ENCODE measurements at places on chromosomes 6 and 20. TPM values are rescaled to one million over a fixed set of nuclear protein-coding genes. Genes with fewer than 3 reads are reported as not detected.

- H3K36me3 ChIP-seq, result no peaks in the 10 kb centered on the region
- H3K4me3 ChIP-seq, result no peak overlapping the region
- H3K4me1 ChIP-seq, result no peaks in the 10 kb centered on the region
- no peak for DNase-seq
- H3K27ac ChIP-seq, result no peak overlapping the region
- no peaks in the 10 kb centered on the region for H3K27me3 ChIP-seq
Measured at GRCh38 chr6:12222405-12223366, 67.5 kb upstream of the EDN1 start.

DNA sequence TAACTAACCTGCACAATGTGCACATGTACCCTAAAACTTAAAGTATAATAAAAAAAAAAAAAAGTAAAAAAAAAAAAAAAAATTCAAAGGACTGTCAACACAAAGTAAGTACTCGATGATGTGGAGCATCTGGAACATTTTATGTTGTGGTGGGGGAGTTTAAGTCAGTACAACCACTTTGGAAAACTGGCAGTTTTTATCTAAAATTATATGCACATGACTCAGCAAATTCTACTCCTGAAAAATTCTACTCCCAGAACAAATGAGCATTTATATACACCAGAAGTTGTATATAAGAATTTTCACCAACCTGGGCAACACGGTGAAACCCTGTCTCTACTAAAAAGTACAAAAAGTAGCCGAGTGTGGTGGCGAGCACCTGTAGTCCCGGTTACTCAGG lies 36.9 kb upstream of the CCDC28A start:
- H3K36me3 ChIP-seq, result no peaks in the 10 kb centered on the region
- no peak overlapping the region for H3K27ac ChIP-seq
- no peak for DNase-seq
- H3K4me3 ChIP-seq, result no peak overlapping the region
- no peaks in the 10 kb centered on the region for H3K27me3 ChIP-seq

- no peaks in the 10 kb centered on the region for H3K4me1 ChIP-seq
- H3K27ac ChIP-seq, result no peak overlapping the region
- H3K36me3 ChIP-seq, result no peaks in the 10 kb centered on the region
- no peaks in the 10 kb centered on the region for H3K27me3 ChIP-seq
Measured at GRCh38 chr6:50922579-50923525, 104.2 kb downstream of the TFAP2B start.

DNA sequence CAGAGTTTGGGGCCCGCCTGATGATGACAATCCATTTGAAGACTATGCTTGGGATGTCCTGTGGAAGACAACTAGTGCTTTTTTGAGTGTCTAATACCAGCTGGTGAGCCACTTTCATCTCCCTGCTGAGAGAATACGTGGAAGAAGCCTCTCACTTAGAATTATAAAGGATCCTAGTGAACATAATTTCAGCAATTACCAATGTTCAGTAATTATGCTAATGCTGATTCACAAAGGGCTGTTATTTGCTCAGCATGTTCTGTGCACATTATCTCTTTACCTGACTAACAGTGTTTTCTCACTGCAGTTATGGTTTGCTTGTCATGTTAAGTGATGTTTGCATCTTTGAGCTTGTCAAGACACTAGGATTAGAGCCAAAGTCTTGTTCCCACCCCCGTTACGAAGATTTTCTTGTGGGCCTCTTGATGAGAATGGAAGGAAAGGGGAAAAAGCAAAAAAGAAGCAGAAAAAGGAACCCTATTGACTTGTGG lies 282.1 kb upstream of the CHD6 start:
- no peaks in the 10 kb centered on the region for H3K36me3 ChIP-seq
- no peaks in the 10 kb centered on the region for H3K27me3 ChIP-seq
- no peak for DNase-seq
- no peak overlapping the region for H3K27ac ChIP-seq
- H3K4me3 ChIP-seq, result no peak overlapping the region
- H3K4me1 ChIP-seq, result no peaks in the 10 kb centered on the region

- H3K4me3 ChIP-seq, result no peak overlapping the region
- H3K27ac ChIP-seq, result no peak overlapping the region
- DNase-seq, result peak; percentile 69
- H3K4me1 ChIP-seq, result no peaks in the 10 kb centered on the region
- no peaks in the 10 kb centered on the region for H3K36me3 ChIP-seq
Measured at GRCh38 chr6:43724914-43725642, 37.5 kb upstream of the MRPS18A start.

DNA sequence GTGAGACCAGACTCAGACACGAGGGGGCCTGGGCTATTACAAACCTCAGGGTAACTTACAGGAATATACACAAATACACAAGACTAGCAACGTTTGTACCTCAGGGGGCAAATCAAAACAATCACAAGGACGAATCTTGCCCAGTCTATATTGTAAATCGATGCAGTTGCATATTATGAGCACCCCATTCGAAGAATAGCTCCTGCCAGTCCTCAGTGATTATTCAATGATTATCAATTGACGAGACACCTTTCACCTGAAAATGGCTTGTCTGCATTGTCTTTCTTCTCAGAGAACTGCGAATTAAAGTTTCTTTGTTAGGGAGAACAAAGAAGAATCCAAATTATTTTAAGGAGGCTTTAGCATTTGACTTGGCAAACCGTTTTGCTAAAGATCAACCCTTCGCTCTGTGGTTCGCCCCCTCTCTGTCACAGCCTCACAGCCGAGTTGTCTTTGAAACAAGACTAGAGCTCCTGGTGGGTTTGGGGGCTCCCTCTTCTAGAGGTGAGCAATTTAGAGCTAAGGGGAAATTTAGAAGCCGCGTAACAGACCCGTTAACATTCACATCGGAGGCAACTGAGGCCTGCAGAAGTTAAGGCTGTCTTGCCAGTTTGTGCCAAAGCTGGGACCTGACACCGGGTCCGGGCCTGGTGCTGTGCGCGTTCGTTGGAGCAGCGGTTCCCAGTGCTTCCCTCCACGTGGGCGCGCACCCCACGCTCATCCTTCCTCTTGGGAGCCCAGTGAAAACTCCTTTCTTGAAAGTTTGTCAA lies 24.9 kb upstream of the MAP3K7 start:
- peak overlapping the region; percentile 94 for H3K27ac ChIP-seq
- no peaks in the 10 kb centered on the region for H3K4me1 ChIP-seq
- no peaks in the 10 kb centered on the region for H3K36me3 ChIP-seq
- no peaks in the 10 kb centered on the region for H3K27me3 ChIP-seq

- peaks cover 2% of the 10 kb centered on the region for H3K4me1 ChIP-seq
- no peak overlapping the region for H3K27ac ChIP-seq
Measured at GRCh38 chr6:163942790-163943189, 528.3 kb downstream of the QKI start.

DNA sequence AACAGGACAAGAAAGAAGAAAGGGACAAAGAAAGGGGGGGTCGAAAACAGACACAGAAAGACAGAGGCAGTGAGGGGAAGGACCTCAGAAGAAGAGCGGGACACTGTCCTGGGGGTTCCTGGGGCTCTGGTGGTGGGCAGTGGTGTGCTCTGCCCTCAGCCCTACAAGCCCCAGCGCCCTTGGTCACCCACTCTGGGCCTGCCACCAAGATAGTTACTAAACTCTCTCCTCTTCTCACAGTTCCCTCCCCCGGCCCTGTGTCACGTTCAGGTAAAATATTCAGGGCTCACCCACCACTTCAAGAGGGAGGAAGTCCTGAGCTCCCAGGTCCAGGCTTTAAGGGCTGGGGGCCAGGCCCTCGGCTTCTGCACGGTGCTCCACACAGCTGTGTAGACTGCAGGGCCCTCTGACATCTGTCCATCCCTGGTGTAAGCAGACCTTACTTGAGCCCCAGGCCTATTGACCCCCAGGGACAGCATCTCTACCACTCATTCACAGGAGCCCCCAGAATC lies 87.4 kb downstream of the MRPL14 start:
- H3K4me3 ChIP-seq, result no peak overlapping the region
- no peaks in the 10 kb centered on the region for H3K4me1 ChIP-seq
- no peak overlapping the region for H3K27ac ChIP-seq
- no peaks in the 10 kb centered on the region for H3K27me3 ChIP-seq

GRCh38 chr6:33915134-33915533 lies 111.3 kb upstream of the MLN start:
- no peak for DNase-seq
- no peaks in the 10 kb centered on the region for H3K4me1 ChIP-seq
- H3K27ac ChIP-seq, result no peak overlapping the region
- H3K36me3 ChIP-seq, result no peaks in the 10 kb centered on the region
- no peak overlapping the region for H3K4me3 ChIP-seq

GRCh38 chr6:135054569-135055498 lies at the start of gene HBS1L:
Gene HBS1L (minus strand): TSS chr6:135054822. CDS start chr6:135054691, 131 bp downstream.
- peak within 1 kb of the TSS; percentile 79 for H3K4me3 ChIP-seq
- H3K27ac ChIP-seq, result no peak within 1 kb of the TSS
- peak; percentile 96 for DNase-seq
- H3K36me3 ChIP-seq, result no peaks in the 10 kb centered on the region

DNA sequence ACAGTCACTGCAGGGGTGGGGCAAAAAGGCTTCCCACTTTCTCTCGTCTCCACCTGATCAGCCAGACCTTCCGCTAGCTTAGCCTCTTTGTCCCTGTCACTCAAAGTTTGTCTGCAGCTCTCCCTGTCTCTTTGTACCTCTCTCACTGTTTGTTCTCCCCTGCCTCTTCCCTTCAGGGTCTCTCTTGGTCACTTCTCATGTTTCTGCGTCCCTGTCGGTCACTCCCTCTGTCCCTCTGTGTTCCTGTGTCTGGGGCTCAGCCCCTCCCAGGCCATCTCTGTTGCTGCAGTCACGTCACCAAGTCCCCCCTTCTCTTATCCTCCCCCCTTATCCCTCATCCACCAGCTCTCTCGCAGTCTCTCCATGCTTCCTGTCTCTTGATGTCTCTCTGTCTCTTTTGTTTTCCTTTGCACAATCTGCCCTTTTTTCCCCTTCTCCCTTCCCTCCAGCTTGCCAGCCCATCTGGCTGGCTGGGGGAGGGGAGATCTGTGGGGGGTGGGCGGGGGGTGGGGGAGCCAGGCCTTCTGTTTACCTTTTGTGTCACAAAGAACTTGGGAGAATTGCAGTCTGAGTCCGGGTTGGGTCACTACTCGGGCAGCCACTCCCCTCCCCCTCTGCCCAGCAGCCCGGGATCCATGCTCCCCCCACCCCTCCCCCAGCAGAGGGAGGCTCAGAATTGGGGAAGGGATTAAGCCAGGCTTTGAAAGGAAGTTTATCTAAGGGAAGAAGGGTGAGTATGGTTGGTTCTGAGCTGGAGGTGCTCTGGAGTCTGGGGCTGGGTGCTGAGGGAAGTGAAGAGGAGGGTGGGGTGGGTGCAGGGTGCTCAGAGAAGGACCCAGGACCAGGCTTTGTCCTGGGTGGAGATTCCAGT lies 32.3 kb downstream of the FOXP4 start:
- H3K27me3 ChIP-seq, result no peaks in the 10 kb centered on the region
- H3K4me1 ChIP-seq, result no peaks in the 10 kb centered on the region
- no peak overlapping the region for H3K27ac ChIP-seq
- no peak overlapping the region for H3K4me3 ChIP-seq
- DNase-seq, result no peak
- H3K36me3 ChIP-seq, result no peaks in the 10 kb centered on the region

- H3K36me3 ChIP-seq, result no peaks in the 10 kb centered on the region
- DNase-seq, result no peak
- H3K4me1 ChIP-seq, result no peaks in the 10 kb centered on the region
- no peak overlapping the region for H3K27ac ChIP-seq
- H3K27me3 ChIP-seq, result no peaks in the 10 kb centered on the region
Measured at GRCh38 chr20:58795181-58795922, 55.4 kb downstream of the GNAS-AS1 start.

GRCh38 chr6:1535295-1535694 lies 74.4 kb upstream of the FOXC1 start:
- H3K27me3 ChIP-seq, result no peaks in the 10 kb centered on the region
- no peak for DNase-seq
- no peak overlapping the region for H3K4me3 ChIP-seq
- no peaks in the 10 kb centered on the region for H3K4me1 ChIP-seq
- H3K27ac ChIP-seq, result no peak overlapping the region

DNA sequence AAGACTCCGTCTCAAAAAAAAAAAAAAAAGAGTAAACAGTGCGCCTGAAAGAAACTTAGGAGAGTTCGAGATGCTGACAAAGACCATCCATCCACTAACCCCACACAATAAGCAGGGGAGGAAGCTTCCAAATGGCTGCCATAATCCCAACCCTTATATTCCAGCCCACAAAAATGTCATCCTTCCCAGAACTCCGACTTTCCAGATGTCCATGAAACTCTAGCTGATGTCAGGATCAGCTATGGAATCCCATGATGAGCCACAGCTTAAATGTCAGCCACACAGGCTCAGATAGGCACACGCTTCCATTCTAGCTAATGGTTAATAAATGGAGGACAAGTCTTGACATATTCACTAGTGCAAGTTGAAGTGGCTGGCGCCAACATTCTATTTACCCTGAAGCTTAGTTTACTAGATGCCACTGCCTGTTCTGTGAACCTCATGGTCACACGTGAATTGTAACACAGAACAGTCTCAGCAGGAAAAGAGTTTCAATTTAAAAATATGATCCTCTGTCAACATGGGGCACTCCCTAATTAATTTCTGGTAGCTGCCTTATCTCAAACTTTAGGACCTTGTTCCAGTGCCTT lies 75.5 kb downstream of the FOXF2 start:
- no peaks in the 10 kb centered on the region for H3K36me3 ChIP-seq
- no peak overlapping the region for H3K27ac ChIP-seq
- DNase-seq, result no peak
- H3K4me1 ChIP-seq, result no peaks in the 10 kb centered on the region

- no peak overlapping the region for H3K27ac ChIP-seq
- peaks cover 9% of the 10 kb centered on the region for H3K4me1 ChIP-seq
- peak overlapping the region; percentile 57 for H3K4me3 ChIP-seq
- H3K27me3 ChIP-seq, result no peaks in the 10 kb centered on the region
- no peak for DNase-seq
Measured at GRCh38 chr6:116763906-116764628, 1.5 kb downstream of the FAM162B start.

Gene ACTL10
- total RNA-seq, result 2.1 TPM

Gene CALHM4
- not detected for total RNA-seq

Gene OVOL2
- total RNA-seq, result 0.72 TPM

Gene BPIFA1
- not detected for total RNA-seq

Gene ERVFRD-1
- total RNA-seq, result not detected

All from ovary (tissue), 10 donors.